ENCODE measurements at places on chromosomes 2 and 18. TPM values are rescaled to one million over a fixed set of nuclear protein-coding genes. Genes with fewer than 3 reads are reported as not detected.

Gene PID1
- not detected for total RNA-seq

Gene RNF152
- total RNA-seq, result 0.04 TPM

Gene DCC
- not detected for total RNA-seq

Gene EIF2B4
- total RNA-seq, result 57.0 TPM

DNA sequence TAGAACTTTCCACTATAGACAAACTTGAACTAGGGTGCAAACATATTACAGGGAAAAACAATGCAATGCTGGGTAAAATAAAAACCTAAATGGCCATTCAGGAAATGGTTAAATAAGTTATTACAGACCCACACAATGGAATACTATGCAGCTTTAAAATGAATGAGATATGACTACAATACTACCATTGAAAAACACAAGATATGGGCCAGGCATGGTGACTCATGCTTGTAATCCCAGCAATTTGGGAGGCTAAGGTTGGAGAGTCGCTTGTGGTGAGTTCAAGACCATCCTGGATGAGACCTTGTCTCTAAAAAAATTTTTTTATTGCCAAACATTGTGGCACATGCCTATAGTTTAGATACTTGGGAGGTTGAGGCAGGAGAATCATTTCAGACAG, 6.8 kb downstream of the PECR start:
- no peak for DNase-seq

DNA sequence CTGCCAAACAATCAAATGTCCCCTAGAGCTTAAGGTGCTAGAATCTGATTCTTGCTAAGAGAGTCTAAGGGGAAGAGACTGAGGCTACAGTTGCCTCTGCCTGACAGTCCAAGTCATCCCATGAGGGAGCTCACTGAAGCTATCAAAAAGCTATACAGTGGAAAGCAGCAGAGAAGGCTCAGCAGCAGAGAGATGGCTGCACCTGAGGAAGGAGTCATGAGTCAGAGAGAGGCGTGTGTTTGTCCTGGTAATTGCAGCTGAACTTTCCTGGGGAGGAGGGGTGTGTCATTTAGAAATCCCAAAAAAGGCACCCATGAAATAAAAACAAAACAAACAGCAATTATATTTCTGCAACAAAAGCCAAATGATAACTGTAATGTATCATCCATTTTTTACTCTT, 305.2 kb upstream of the UBE2E3 start:
- DNase-seq, result no peak

DNA sequence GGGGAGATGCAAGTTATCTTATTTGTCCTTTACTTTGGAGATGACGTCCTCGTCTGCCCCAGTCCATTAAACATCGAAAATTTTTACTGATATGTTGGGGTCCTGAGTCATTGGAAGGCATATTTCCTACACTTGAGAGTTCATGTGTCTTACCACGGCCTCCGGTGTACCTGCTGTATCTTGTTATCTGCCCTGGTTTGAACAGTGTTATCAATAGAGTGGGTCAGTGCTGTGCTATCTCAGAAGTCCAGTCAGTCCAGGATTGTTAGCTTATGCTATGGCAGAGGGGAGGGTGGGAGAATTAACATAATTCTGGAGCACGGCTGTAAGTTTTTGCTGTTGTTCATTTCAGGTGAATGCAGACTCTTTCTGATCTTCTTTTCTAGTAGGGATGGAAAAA, 102.3 kb downstream of the ADCYAP1 start:
- DNase-seq, result no peak

DNA sequence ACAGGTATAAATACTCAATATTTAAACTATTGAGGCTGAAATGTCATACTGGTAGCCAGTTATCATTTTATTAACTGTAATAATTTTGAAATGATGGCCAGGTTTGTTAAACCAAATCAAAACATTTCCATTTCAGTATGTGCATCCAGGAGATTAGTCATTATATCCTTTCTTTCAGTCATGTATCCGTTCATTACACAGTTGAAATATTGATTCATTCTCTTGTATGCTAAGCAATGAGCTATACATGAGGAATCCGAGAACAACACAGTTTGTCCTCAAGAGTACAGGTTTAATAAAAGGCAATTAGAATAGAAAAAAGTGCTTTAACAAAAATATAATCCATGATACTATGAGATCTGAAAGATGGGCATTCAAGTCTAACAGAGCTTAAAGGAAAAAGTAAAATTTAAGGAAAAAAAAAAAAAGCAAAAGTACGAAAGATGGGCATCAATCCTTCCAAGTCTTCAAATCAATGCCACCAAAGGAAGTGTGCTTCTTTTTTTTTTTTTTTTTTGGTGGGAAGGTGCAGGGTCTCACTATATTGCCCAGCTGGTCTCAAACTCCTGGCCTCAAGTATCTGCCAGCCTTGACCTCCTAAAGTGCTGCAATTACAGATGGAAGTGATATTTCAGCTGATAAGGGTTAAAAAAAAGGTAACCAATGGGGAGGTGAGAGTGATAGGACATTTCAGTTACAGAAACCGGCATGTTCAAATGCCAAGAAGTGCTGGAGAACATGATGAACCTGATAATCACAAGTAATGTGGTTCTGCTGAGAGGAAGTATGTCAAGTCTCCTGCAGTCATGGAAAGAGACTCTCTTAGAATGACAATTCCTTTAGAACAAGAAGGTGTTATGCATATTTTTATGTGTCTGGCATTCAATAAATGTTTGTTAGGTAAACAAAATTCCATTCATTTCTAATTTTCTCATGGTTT, 35.8 kb downstream of the PUM2 start:
- no peak for DNase-seq

DNA sequence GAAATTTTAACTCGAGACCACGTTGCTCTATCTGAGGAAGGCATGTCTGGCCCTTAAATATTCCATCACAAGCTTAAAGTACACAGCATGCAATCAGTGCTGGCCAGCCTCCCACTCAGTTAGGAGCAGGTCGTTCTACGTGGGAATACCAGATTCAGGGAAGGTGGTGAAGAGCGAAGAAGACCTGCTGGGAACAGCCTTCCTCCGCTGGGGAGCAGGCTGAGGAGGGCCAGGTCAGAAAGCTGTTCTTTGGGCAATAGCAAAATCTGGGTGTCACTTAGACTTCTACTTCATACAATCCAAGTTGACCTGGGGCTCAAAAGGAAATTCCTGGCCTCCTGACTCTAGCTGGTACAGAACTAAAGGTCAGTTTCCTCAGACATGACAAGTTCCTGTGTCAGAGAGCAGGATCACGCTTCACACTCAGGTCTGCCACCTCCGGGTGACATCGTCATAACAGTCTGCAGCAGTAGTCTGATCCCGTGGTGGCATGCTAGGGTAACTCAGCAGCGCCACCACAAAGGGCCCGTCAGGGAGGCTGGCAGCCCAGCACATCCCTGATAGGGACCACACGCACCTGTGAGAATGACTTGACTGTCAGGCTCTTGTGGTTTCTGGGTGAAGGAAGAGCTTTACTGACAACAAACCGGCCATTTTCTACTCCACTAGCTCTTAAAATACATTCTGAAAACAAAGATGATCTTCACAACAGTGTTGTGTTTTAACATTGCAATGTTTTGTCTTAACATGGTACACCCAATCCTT, 35.2 kb upstream of the NAPG start:
- DNase-seq, result peak; percentile 33

GRCh38 chr2:200041639-200042038, 86.3 kb downstream of the MAIP1 start:
- DNase-seq, result no peak

GRCh38 chr2:32061973-32062861, 1.1 kb upstream of the SPAST start:
- DNase-seq, result peak; percentile 80

DNA sequence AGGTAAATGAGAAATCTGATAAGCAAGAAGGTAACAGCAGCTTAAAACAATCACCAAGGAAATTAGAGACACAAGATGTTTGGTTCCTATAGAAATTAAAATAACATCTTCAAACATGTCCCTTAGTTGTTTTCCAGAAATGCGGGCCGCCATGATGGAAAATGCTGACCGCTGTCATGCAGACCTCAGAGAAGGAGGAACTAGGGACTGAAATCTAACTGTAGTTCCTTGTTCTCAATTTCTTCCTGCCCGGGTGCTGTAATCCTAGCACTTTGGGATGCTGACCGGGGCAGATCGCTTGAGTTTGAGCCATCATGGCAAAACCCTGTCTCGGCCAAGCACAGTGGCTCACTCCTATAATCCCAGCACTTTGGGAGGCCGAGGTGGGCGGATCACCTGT, 51.1 kb downstream of the TEX51 start:
- DNase-seq, result no peak

All from K562 (cell line).